NCI-H1092 treated with DMSO at 0.1 percent for 48 hours (cell line): ENCODE measurements at places on chromosomes 7 and 10.

DNA sequence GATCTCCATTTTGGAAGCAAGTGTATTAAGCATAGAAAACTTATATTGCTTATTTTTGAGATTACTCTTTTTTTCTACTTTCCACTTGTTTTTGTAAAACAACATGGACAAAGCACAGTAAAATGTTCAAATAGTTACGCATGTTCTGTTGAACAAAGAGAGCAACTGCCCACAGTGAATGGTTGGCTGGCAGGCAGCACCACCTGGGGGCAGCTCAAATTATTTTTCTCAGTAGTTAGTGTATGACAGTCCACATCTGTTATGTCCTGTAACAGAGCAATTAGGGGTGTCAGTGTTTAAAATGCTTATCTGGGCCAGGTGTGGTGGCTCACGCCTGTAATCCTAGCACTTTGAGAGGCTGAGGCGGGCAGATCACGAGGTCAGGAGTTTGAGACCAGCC, 46.1 kb upstream of the CACUL1 start:
- no peak for DNase-seq

- no peak for DNase-seq
These were observed 71.5 kb downstream of the AGMO start for GRCh38 chr7:15490291-15490690.

DNA sequence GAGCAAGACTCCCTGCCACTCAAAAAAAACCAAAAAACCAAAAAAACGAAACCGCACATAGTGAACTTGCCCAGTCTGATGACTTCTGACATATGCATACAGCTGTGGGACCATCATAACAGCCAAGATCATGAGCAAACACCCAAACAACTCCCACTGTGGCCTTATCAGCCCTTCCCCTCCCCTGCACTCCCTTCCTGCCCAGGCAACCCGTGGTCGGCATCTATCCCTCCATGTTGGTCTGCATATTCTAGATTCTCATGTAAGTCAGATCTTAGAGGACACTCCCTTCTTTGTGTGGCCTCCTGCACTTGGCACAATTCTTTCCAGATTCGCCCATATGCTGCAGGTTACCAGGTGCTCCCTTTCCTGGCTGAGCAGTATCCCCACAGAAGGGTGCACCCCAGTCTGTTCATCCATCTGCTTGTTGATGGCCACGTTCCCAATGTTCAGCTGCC, 72.8 kb downstream of the GNA12 start:
- no peak for DNase-seq

DNA sequence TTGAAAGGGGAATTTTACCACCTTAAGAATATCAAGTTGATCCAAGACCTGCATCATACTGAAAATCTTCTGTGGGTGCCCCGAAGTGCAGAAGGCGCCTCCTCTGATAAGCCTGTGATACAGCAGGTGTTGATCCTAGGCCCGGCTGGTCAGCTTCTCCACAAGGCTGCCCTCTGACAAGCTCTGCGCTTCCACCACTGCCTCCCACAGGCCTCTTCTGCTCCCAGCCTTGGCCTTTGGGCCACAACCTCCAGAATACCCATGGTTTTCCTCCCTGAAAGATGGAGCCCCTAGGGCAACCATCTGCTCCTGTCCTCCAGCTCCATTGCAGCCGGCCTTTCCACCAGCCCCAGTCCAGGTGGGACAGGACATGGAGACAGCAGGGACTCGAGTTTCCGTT, 5.6 kb upstream of the OGDHL start:
- no peak for DNase-seq

- no peak for DNase-seq
These were observed 757.1 kb downstream of the GRID1 start for GRCh38 chr10:85609509-85609908.

DNA sequence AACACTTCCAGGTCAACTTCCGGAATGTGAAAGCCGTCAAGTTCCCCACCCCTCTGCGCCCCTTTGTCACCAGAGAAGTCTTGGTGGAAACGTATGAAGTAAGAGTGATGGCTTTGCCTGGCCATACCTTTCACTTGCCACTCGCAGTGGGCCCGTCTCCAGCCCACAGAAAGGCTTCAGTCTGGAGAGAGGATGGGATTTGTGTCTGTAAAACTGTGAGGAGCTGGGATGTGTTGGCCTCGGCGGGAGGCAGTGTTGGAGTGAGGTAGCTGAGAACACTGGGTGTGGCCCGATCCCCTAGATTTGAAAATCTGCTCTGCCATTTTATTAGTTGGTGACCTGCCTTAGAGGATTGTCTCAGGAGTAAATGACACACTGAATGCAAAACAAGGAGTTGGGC, 6.4 kb downstream of the ADCK2 start:
- no peak for DNase-seq

GRCh38 chr7:133886086-133886485, 241.1 kb upstream of the LRGUK start:
- no peak for DNase-seq

DNA sequence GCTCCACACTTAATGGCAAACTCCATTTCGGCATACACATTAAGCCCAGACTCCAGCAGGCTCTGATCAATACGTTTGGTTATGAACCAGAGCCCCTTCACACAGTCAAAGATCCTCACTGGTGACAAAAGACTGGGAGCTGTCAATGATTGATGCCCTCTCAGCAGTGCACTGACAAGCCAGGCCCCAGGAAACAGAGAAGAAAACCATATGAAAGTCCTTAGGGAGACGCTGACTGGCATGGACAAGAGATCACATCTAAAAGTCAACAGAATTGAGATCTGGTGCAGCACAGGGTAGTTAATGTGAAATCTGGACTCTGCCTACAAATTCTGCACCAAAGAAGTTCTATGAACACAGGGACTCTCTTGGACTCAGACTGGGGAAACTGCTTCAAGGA, 600.9 kb upstream of the NRP1 start:
- no peak for DNase-seq

DNA sequence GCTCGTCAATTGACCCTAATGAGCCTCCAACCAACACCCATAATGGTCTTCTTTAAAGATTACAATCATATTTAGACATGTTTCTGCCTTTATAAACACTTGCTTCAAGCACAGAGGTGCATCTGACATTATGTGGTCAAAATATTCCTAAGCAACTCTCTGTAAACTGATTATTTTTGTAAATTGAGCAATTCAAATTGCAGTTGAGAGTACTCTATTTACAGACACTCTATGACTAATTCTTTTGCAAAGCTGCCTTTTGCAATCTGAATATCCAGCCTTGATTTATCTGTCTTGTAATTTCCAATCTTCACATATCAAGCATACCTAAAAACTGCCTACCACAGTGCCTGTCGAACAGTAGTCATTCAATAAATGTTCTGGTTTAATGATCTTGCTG, 112.0 kb downstream of the PDE1C start:
- no peak for DNase-seq

GRCh38 chr7:38107486-38107893, 70.6 kb upstream of the STARD3NL start:
- peak; percentile 68 for DNase-seq

DNA sequence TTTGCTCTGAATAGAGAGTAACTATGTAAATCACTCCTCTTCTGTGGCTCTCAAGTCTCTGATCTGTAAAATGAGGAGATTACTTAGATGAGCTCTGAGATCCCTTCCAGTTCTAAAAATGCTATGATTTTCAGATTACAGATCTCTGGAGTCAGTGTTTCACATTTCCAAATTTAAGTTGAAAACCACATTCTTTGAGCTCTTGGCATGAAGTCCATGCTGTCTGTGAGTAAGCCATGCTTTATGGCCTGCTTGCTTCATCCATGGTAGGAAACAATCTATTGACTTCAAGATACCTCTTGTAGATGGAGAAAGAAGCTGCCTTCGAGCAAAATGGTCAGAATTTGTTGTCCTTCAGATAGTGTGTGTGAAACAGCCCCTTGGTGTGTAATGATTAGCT, 64.9 kb downstream of the CELF2 start:
- no peak for DNase-seq

DNA sequence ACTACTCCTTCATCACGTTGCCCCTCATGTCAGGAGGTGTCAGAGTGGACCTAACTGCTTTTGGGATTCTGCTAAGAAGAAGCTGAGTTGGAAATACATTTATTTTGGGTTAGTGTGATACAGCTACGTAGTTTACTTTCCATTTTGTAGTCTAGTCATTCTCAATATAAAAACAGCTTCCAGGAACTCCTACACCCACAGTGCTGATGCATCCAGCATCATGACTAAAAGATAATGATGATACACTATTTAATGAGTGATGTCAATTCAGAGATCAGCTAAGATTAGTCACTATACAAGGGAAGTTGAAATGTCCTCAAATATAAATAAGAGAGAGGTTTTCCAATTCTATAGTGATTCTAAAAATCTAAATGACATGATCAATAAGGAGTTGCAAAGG, 264.2 kb upstream of the SLC26A5 start:
- DNase-seq: no peak

DNA sequence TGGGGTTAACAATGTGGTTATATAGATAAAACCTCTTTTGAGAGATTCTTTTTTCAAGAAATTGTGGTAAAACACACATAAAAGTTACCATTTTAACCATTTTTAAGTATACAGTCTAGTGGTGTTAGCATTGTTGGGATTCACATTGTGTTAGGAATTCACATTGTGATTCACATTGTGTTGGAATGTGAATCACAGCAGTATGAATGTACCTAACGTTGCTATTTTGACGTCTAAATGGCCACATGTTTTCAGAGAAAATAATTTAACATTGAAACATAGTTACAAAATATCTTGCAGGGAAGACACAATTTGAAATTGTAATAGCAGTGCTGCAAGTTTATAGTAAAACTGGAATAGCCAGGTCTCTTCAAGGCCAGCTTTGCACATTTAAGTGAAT, 129.0 kb downstream of the BICC1 start:
- no peak for DNase-seq

DNA sequence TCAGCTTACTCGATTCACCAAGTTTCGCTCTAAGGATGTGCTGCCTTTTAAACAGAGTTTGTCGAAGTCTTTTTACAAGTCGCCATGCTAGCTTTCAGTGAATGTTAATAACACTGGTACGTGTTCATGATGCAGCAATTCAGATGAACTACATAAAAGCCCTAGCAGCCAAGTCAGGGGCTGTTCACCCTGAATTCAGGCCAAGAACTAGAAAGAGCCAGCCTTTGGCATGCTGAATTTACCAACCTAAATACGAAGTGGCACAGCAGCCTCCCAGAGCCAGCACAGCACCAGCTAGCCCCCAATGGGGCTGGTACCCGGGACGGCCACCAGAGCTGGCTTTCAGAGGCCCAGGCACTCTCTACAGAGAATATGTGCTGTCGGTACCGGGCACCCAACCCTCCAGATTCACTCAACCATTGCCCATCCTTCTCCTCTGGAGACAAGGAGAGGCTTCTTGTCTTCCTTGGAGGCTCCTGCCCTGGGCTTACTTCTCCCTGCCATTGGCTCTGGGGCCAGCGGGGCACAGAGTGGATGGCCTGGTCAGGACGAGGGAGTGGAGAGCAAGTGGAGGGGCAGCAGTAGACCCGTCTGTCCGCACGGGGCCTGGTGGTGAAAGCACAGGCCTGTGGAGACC, 64.2 kb downstream of the HIPK2 start:
- no peak for DNase-seq

- no peak for DNase-seq
These were observed 77.4 kb upstream of the SEM1 start for GRCh38 chr7:96786998-96787395.
